A549 treated with AZD2906 at 1 μM for 4 hours (cell line): ENCODE measurements at places on chromosomes 1 and 21. TPM values are rescaled to one million over a fixed set of nuclear protein-coding genes. Genes with fewer than 3 reads are reported as not detected.

The EIF3I gene
- total RNA-seq: 267 to 287 TPM (median 277 TPM) in 5 replicates

The C1orf115 gene
- 4.4 to 6.3 TPM (median 5.9 TPM) in 5 replicates for total RNA-seq

The SUSD4 gene
- 0.40 to 1.1 TPM (median 0.62 TPM) in 5 replicates for total RNA-seq

The GREM2 gene
- 0.06 to 0.12 TPM (median 0.09 TPM) in 5 replicates for total RNA-seq

The ZCCHC17 gene
- total RNA-seq: 21.4 to 25.5 TPM (median 23.0 TPM) in 5 replicates

The CACNA1E gene
- total RNA-seq: 0.01 to 0.02 TPM (median 0.01 TPM) in 3 of 5 replicates, not detected in the others

The RNPEP gene
- 83.6 to 90.3 TPM (median 85.8 TPM) in 5 replicates for total RNA-seq

The NR5A2 gene
- 2.6 to 4.4 TPM (median 3.2 TPM) in 5 replicates for total RNA-seq

The TRAF3IP3 gene
- total RNA-seq: not detected in 5 replicates

The SLC41A1 gene
- total RNA-seq: 19.0 to 27.2 TPM (median 19.7 TPM) in 5 replicates

The OXCT2 gene
- total RNA-seq: 0.33 to 0.89 TPM (median 0.67 TPM) in 5 replicates

The ALG14 gene
- 5.1 to 6.9 TPM (median 5.9 TPM) in 5 replicates for total RNA-seq

The HSF2BP gene
- 1.6 to 2.4 TPM (median 2.1 TPM) in 5 replicates for total RNA-seq

The ADORA3 gene
- total RNA-seq: not detected in 5 replicates

The GJA4 gene
- not detected in 5 replicates for total RNA-seq

The PLA2G2F gene
- not detected in 5 replicates for total RNA-seq

The KCNQ4 gene
- 0.18 to 0.38 TPM (median 0.32 TPM) in 5 replicates for total RNA-seq

The SYCP1 gene
- total RNA-seq: not detected in 5 replicates

The SLC2A5 gene
- 0.29 to 0.77 TPM (median 0.67 TPM) in 5 replicates for total RNA-seq

The PHTF1 gene
- 10.9 to 13.1 TPM (median 12.1 TPM) in 5 replicates for total RNA-seq

The OR2L3 gene
- total RNA-seq: not detected in 5 replicates

The RAD54L gene
- 9.5 to 11.5 TPM (median 11.1 TPM) in 5 replicates for total RNA-seq

The ALX3 gene
- not detected in 5 replicates for total RNA-seq

The FLG2 gene
- total RNA-seq: not detected in 5 replicates

The CD1D gene
- 0.03 to 0.05 TPM (median 0.04 TPM) in 4 of 5 replicates, not detected in the other for total RNA-seq

The EFNA3 gene
- total RNA-seq: 12.3 to 14.8 TPM (median 14.2 TPM) in 5 replicates

The F13B gene
- 0.05 to 0.08 TPM (median 0.07 TPM) in 3 of 5 replicates, not detected in the others for total RNA-seq

The LAX1 gene
- 0.11 TPM in 1 of 5 replicates, not detected in the others for total RNA-seq

The CXADR gene
- 9.6 to 16.1 TPM (median 12.1 TPM) in 5 replicates for total RNA-seq

The MAEL gene
- total RNA-seq: not detected in 5 replicates

The SLC19A1 gene
- total RNA-seq: 13.6 to 20.4 TPM (median 18.4 TPM) in 5 replicates

The HPDL gene
- 2.5 to 3.8 TPM (median 3.2 TPM) in 5 replicates for total RNA-seq

The PTPRC gene
- not detected in 5 replicates for total RNA-seq

The AGRN gene
- 78.5 to 115 TPM (median 107 TPM) in 5 replicates for total RNA-seq

The CTXND2 gene
- not detected in 5 replicates for total RNA-seq
